ENCODE measurements at places on chromosomes 5 and 9.
A peak's percentile ranks its signal among the peaks of the same experiment; 100 is the strongest.

DNA sequence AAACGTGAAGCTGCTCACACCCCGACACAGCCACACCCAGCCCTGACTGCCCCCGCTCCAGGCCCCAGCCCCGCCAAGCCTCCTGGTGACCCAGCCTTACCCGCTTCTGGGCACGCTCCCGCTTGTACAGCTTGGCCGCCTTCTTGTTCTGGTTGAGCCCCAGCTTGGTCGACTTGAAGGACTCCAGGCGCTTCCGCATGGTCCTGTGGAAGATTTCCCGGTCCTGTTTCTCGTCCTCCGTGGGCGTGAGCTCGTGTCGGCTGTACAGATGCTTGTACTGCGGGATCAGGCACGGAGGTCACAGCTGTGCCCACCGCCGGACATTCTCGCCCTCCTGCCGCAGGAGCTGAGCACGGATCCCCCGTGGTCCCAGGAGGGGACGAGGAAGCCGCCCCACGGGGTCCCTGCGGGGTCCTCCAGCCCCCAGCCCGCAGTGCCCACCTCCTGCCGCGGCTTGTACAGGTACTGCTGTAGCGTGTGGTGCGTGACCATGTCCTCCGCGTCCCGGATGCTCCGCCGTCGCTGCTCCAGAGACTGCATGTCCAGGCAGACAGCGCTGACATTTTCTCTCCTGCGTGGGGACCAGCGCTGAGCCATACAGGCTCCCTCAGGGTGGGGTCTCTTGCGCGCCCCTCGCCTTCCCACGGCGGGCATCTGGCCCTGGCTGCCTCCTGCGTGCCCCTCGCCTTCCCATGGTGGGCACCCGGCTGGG lies 33.3 kb downstream of the EXOC3 start:
- DNase-seq: no peak

GRCh38 chr5:6714226-6715041 lies 1.2 kb downstream of the TENT4A start:
- no peak for DNase-seq

DNA sequence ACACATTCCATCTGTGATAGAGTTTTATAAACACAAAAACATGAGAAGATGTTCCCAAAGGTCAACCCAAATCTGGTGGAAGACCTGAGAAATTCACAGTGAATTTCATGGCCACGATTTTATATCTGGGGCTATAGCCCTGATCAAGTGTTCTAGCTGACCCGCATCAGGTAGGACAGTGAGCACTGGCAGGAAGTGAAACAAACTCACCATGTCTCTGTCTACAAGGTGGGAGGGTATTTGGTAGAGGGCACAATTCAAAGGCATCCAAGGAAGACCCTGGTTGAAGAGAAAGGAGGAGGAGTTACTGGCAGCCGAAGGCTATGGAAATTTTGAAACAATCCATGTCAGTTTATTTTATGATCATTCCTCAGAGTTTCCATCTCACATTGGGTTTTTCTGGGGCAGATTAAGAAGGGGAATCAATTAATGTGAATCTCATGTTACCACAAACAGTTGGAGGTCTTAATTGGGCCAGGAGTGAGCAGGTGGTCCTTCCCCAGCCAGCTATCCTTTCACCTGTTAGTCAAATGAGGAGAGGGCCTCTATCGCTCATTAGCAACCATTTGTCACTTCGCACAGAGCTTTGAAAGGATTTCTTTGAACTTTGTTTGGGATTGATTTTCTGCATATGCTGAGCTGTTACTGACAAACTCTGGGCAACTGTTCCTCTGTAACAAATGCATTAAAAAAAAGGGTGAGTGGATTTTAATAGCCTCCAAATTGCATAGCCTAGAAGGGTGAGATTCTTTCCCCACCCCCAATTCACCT lies 612.0 kb upstream of the CLINT1 start:
- DNase-seq: peak; percentile 40

- no peak for DNase-seq
Observed at GRCh38 chr5:5700549-5700948, 278.1 kb downstream of the ICE1 start.

DNA sequence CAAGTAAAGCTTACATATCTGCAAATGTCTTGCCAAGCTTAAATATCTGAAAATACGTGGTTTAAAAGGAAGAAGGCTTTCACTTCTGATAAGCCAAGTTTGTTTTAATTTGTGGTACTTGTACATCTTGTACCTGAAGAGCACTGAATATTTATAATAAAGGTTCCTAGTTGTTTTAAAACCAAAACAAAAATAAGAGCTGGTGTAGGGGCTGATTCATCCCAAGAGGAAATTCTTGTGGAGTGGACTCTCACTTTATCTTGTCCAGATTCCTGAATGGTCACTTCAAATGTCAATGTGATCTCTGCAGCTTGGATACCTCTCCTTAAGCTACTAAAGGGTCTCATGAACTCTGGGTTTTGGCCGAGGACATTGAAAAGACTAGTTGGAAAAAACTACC lies 29.5 kb downstream of the MAMDC2 start:
- DNase-seq: no peak

DNA sequence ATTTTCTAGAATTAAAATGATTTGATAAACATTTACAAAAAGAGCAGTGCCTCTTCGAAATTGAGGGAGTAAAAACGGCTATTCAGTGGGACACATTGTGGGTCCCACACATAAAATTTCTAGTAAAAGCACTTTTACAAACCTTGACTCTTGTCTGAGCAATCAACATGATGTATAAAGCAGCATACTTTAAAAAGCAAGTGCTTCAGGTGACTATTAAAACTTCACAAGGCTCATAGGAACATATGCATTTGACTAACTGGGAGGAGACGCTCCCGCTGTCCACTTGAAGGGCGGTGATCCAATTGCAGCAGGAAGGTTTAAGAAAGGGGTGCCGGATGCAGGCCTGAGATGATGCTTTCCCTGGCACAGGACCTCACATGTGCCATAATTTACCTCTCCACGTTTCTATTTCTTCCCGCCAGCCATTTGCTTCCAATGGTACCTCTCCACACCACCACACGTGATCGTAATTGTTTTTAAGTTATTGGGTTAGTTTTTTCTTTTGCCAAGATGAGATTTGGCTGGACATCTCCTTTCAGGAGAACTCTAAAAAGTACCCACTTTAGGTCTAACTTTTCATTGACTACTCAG lies 1.8 kb downstream of the MCTP1 start:
- DNase-seq: no peak

Measured in NCI-H1436 (cell line).